ENCODE measurements at places on chromosomes 7 and 10.

- peak; percentile 78 for DNase-seq
Measured at GRCh38 chr10:117174439-117175214, 22.7 kb upstream of the KCNK18 start.

GRCh38 chr7:50393547-50394252 is 56.5 kb downstream of the FIGNL1 start:
- no peak for DNase-seq

- no peak for DNase-seq
Measured at GRCh38 chr10:88442716-88443115, 140.4 kb downstream of the RNLS start.

GRCh38 chr7:87105401-87105800 is 45.9 kb upstream of the ELAPOR2 start:
- DNase-seq: no peak

DNA sequence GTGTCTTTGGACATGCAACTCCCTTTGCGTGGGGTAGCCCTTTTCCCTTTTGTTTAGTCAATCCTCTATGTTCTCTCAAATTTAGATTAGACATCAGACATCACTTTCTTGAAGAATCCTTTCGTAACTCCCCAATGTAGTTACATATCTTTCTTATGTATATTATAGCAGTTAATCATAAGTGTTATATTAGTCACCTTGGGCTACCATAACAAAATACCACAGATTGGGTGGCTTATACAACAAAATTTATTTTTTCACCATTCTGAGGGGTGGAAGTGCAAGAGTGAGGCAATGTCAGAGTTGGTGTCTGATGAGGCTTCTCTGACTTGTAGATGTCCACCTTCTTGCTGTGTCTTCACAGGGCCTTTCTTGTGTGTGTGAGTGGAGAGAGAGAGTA is 105.7 kb downstream of the PHTF2 start:
- DNase-seq: no peak

DNA sequence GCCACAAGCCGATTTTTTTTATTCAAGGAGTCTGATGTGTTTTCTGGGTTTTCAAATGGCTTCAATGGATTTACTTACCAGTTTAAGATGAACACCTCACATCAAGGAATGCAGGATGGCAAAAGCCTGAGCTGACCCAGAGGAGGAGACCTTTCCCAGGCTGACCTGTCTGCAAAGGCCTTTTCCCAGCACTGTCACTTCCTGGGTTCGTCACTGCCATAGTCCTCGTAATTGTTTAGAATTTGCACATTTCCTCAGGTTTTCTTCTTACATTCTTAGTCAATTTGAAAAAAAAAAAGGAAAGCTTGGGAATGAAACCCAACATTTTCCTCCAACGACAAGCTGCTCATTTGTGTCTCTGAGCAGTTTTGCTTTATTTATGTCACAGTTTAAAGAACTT is 42.0 kb downstream of the PTER start:
- no peak for DNase-seq

DNA sequence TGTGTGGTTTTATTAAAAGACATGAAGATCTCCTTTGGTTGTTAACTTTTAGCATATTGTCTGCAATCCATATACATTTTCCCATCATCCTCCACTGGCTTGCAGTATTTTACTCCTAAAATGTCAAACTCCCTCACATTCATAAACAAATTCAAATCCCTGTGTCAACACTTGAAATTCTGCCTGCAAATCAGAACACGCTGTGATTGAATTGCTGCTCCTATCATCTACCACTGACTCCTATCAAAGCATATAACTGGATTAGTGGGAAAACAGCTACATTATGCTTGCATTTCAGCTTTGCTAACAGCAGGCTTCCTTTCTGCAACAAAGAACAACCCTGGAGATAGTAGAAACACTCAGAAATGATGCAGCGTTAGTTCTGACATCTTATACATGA is 281.8 kb upstream of the HGF start:
- DNase-seq: peak; percentile 94

Data from SK-N-DZ (cell line).